ENCODE measurements at places on chromosomes 3 and 15.

DNA sequence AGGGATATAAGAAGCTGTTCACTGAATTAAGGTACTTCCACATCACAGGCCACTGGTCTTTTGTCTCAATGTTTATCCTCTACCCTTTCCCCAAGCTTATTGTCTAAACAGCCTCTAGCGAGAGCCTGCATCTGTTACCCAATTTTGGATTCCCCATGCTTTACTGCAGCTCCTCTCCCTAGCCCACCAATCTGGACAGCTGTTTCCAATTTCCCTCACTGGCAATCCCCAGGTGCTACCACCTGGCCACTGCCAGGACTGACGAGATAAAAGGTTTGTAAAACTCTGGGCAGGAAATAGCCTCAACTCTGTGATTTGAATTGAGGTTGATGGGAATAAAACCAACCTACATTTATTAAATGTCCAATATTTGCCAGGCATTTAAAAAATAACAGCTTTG is 58.0 kb upstream of the TEX9 start:
- no peak for DNase-seq

DNA sequence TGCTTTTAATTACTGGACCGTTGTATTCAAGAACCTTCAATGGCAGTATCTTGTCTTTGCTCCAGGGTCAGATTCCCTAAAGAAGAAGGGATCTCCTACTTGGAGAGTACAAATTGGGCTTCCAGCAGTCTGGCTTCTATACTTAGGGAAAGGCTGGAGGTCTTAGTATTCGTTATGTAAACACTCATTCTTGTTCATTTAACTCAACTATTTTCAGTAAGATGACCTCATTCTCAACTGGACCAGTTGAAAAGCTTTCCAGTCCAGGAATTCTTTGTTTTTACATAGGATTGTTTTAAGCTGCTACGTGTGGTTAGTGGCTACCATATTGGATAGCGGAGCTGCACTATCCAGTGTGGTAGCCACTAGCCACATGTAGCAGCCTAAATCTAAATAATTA is 4.6 kb downstream of the SENP5 start:
- no peak for DNase-seq

DNA sequence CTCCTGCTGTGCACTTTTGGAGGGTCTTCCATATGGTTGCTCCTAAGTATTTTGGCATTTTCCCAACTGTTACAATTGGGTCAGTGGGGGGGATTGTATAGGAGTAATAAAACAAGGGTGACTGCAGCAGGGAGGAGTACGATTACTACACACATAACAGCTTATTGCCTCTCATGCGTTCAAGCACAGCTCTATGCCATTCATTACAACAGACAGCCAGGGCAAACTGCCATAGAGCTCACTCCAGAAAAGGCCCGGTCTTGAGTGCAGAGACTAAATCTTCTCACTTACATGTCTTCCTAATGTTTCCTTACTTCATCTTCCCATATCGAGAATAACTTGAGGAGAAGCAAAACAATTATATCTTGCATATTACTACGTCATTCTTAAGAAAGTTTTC is 1.4 kb upstream of the CHMP2B start:
- DNase-seq: no peak

- DNase-seq: no peak
These were observed 76.6 kb upstream of the CFAP20DC start for GRCh38 chr3:59126446-59126845.

DNA sequence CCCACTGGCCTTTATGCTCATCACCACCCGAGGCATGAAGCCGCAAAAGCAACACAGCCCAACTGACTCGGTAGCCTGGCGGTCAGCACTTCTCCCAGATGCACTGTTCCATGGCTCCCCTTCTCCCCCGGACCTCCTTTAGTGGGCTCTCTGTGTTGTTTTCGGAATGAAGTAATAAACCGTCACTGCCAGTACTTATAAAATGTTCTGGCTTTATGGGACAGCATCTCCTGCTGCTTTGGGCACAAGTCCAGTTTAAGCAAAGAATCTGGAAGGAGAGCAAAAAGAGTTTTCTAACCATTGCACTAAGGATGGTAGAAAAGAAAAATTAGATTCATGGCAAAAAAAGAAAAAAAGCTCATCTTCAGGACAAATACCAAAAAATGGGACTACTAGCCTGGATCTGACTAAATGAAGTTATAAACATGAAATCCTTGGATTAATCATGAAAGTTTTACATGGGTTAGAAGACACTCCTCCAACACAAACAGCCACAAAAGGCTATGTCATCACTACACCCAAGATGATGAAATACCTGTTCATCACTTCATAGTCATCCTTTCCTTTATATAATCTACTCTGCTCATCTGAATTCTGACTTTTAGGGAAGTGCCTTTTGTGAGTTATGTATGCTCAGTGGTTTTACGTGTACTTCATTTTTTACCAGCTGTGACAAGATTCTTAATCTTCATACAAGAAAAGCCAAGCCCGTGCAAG is 89.5 kb upstream of the UBE2E2 start:
- no peak for DNase-seq

- no peak for DNase-seq
These were observed 44.6 kb upstream of the COL6A5 start for GRCh38 chr3:130300888-130301287.

GRCh38 chr3:163438760-163439159 is 1639.5 kb downstream of the SI start:
- peak; percentile 51 for DNase-seq

DNA sequence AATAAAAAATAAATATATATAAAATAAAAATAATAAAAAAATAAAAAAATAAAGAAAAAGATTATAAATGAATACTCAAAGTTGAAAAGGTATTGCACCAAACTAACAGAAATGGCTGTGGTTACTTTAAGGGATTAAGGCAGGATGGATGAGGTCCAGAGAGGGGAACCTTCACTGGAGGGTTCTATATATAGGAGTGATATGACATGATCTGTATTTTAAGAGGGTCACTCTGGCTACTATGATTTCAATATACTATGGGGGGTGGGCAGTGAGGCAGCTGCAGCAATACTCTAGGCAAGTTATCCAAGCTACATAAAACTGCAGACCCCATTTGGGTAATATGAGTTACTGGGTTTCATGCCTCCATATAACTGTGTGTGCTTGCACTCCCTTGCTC is 24.6 kb downstream of the ACAD11 start:
- DNase-seq: no peak

- no peak for DNase-seq
These were observed 2.6 kb downstream of the CYP19A1 start for GRCh38 chr15:51335538-51336410.

DNA sequence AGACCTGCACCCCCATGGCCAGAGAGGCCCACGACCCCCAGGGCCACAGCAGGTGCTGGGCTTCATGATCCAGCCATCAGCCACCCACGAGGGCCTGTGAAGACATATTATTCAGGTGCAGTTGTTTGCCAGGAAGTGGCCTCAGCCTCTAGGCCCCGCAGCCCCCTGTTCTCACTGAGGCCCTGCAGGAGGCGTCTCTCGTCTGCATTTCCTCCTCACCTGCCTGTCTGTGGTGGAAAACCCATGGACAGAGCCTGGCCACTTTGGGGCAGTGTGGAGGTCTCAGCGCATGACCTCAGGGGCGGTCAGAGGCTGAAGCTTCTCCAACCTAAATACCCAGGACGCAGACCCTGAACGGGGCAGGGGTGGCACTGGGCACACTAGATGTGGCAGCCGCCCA is 18.6 kb downstream of the UROC1 start:
- DNase-seq: no peak

- DNase-seq: no peak
These were observed 61.3 kb downstream of the BDH1 start for GRCh38 chr3:197494366-197495058.

DNA sequence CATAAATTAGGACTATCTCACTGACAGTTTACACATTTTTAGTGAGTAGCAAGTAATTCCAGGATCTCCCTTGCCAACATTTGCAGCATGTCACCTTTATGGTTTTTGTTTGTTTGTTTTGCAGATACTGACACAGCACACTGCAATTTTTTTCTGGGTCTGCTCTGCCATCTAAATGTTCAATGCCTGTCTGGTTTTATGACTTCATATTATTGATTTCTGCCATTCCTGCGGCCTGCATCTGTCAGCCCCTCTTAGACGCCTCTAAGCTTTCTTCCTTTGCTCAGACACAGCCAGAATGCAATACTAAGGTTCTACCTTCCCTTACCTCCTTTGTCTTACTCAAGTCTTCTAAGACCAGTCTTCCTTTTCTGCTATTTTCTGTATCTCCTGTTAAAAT is 321.2 kb upstream of the AZI2 start:
- no peak for DNase-seq

- no peak for DNase-seq
These were observed 27.7 kb upstream of the DCP1A start for GRCh38 chr3:53375019-53375418.

DNA sequence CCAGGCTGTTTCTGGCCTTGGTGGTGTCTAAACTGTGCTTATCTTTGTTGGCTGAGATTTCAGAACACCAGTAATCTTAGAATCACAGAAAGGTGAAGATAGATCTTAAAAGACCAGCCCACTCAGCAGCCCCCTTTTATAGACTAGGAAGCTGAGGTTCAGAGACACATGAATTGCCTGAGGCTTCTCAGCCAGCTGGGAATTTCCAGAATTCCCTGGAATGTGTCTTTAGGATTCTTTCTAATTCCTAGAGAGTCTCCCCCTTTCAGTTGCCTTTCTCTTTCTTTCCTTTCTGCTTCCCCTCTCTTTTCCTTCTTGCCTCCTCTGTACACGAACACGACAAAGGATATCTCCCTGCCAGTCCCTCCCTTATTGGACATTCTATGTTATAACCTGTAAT is 19.5 kb downstream of the ANKUB1 start:
- no peak for DNase-seq

GRCh38 chr3:102235679-102236078 is 199.1 kb upstream of the ZPLD1 start:
- DNase-seq: no peak

GRCh38 chr3:50617911-50618481 is 1.0 kb downstream of the MAPKAPK3 start:
- DNase-seq: no peak

DNA sequence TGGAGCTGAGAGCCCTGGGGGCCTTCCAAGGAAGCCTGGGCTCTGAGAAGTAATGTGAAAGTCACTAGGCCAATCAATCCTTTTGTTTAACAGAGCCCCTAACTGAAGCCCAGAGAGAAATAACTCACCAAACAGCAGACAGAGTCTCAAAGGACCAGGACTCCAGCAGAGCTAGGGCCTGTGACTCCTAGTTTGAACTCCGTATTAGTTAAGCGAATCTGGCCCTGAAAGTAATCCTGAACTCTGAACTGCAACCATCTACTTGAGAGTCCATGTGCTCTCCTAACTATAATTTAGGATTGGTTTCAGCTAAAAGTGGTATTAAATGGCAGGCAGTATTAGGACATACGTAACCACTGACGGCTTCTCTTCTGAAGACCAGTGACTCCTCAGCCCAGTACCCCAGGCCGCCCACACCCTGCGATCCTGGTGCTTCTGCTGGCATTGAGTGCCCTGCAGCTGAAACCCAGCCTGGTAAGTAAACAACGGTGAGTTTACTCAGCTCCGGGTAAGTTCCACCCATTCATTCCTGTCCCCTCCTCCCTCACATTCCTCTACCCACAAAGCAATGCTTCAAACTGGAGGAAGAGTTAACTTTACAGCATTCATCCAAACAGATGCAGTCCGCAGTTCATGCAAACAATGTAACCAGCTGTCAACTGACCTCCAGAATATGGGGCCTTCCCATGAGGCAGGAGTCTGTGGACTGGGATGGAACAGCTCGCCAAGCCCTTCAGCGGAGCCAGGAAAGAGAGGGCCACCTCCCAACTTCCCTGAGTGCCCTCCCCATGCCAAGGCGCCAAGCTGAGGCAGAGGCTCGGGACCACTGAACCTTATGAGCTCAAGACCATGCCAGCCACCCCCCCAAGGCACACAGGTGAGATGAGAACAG is 7.3 kb downstream of the MYO5C start:
- DNase-seq: no peak

GRCh38 chr15:78931439-78932257 is 13.2 kb downstream of the CTSH start:
- no peak for DNase-seq

- no peak for DNase-seq
These were observed 8.4 kb upstream of the MYO1E start for GRCh38 chr15:59380902-59381610.

GRCh38 chr3:72033666-72034428 is 248.9 kb upstream of the PROK2 start:
- no peak for DNase-seq

DNA sequence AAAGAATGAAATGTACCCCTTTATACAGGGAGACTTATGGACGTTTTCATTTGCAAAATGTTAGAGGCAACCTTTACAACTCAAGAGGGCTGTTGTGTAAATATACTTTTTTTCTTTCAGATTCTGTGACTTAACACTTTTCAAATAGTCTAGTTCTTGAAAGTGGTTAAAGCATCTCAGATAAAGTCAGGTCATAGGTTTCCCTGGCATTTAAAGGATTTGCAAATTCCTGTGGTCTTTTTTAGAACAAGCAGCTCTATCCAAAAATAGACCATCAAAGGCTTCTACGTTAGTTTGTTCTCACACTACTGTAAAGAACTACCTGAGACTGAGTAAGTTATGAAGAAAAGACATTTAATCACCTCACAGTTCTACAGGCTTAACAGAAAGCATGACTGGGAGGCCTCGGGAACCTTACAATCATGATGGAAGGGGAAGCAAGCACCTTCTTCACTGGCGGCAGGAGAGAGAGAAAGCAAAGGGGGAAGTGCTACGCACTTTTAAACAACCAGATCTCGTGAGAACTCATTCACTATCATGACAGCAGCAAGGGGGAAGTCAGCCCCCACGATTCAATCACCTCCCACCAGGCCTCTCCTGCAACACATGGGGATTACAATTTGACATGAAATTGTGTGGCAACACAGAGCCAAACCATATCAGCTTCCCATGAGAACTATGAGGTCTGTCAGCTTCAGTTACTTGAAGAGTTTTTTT is 23.3 kb upstream of the GABRR3 start:
- DNase-seq: no peak

GRCh38 chr15:96070636-96071035 is 259.9 kb upstream of the NR2F2 start:
- no peak for DNase-seq

- DNase-seq: no peak
These were observed 333.8 kb downstream of the FEZF2 start for GRCh38 chr3:62039586-62039985.

GRCh38 chr3:17946619-17947018 is 204.2 kb upstream of the TBC1D5 start:
- DNase-seq: no peak

- DNase-seq: no peak
These were observed 5.4 kb downstream of the NBEAL2 start for GRCh38 chr3:46984591-46985459.

DNA sequence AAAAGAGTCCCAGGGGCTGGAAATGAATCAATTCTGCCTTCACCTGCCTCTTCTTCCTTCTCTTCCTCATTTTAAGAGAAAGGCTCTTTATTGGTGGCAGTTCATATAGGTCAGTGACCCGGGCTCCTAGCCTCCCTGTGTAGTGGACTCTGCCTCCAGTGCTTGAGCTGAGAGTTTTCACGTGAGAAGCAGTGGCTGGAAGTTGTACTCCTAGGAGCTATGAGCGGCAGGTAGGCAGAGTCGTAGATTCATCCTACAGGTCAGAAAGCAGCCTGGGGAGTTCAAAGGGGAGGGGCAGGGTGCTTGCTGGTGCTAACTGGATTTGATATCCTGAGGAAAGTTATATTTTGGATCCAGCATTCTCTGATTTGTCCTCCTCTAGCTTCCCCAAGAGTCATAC is 101.1 kb downstream of the RPLP1 start:
- DNase-seq: no peak

Data from SK-N-MC (cell line).